Suppressor macrophage treated with lipopolysaccharide for 1 hour (primary cell): ENCODE measurements at places on chromosomes 3 and 15.
A peak's percentile ranks its signal among the peaks of the same experiment; 100 is the strongest.

GRCh38 chr15:80127911-80128310, 24.9 kb upstream of the FAH start:
- peak; percentile 32 for DNase-seq

DNA sequence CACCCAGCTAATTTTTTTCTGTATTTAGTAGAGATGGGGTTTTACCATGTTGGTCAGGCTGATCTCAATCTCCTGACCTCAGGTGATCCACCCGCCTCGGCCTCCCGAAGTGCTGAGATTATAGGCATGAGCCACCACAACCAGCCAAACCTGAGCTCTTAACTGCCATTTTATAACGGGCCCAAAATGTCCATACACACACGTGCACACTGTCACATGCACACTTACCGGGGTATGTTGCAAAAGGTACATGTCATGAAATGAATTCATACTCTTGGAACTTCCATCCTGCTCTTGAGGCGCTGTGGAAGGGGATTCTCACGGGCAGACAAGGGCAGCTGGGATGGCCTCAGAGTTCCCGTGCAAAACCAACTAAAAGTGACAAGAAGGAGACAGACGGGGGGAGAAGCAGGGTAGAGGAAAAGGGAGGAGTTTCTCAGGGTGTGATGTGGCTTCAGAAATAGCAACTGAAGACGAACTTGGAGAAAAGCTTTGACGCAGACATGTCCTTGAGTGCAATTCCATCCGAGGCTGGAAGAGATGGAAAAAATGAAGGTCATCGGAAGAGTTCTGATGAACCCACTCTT, 110.9 kb downstream of the BDH1 start:
- DNase-seq, result no peak

- no peak for DNase-seq
These were observed 1.9 kb upstream of the GPD1L start for GRCh38 chr3:32104492-32104891.

- no peak for DNase-seq
These were observed 30.9 kb upstream of the MUC13 start for GRCh38 chr3:124965413-124965812.

- DNase-seq, result peak; percentile 83
These were observed 31.9 kb upstream of the RAB6B start for GRCh38 chr3:133927540-133928066.

DNA sequence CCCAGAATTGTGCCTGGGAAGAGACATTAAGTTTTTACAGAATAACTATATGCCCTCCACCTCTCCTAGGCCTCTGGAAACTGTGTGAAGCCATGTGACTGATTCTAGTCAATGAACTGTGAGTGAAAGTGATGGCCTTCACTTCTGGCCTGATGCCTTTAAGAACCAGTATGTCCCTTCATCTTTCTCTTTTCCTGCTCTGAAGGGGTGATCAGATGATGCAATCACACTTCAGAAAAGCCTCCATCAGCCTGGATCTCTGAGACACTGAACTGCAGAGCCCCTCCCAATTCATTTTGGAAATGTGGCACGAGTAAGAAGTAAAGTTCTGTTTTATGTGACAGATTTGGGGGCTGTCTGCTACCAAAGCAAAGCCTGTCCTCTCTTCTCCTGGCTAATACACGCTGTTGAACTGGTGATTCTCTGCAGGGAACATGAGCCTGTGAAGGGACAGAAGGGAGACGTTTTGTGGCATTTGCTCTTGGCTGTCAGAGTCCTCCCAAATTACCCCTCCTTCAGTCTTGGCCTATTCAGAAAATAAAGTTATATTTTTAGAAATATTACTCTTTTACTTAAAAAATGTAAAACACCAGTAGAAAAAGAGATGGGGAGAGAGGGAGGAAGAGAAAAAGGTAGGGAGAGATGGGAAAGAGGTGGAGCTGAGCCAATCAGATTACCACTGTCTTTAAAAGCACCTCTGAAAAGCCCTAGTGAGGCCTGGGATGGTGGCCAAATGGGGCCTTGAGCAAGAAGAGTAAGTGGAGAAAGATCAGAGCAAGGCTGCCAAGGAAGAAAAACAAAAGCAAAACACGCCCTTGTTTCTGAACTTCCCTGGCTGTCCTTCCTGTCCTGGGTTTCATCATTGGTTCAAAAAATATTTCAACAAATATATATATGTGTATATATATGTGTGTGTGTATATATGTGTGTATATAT, 40.9 kb upstream of the RYK start:
- DNase-seq, result no peak
